ENCODE measurements at places on chromosomes 5 and 9.

DNA sequence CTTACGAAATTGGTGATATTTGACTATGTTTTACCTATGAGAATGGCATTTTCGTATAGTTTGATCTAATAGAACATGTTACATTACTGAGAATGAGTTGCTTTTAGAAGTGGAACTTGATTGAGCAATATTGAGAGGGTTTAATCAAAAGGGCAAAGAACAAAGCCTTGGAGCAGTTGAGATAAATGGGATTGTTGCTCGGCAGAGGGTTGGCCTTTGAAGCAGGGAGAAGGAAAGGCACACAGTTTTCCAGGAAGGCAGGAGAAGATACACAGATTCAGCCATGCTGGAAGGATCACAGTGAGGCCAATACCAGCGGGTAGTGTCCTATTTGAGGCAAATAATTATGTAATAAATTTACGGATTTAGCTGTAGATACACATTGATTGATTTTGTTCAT, 19.5 kb downstream of the MAN2A1 start:
- DNase-seq = no peak

DNA sequence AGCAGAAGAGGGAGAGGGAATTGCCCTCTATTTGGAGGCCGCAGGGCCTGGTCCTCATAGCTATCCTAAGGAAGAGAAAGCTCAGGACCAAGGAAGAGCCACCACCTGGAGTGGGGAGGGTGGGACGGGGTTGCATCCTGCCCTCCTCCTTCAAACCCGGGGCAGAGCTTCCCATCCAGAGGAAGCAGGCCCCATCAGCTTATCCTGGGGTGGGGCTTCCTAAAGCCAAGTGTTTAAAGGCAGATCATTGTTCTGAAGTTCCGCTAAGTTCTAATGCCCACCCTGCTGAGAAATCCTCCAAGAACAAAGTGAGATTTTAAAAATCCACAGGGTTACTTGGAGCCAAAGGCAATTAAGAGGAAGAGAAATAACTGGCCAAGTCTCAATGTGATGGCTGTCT, 210.3 kb downstream of the C9orf152 start:
- no peak for DNase-seq

DNA sequence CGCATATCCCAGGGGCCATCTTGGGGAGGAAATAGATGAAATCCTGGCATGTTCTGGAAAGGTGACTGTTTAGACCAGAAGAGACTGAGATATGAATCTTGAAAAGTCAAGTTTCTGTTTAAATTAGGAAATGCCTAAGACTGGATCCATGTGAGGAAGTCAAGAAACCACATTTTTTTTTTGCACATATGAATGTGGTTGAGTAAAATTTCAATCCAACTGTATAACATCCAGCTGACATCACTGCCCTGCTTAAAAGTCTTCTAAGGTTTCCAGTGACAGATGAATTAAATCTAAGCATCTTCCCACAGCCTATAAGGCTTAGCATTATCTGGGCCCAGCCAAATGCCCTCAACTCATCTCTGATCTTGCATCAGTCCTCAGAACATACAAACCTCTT, 47.7 kb upstream of the TCERG1 start:
- DNase-seq = no peak

- no peak for DNase-seq
Measured at GRCh38 chr9:117546894-117547678, 132.2 kb upstream of the ASTN2 start.

DNA sequence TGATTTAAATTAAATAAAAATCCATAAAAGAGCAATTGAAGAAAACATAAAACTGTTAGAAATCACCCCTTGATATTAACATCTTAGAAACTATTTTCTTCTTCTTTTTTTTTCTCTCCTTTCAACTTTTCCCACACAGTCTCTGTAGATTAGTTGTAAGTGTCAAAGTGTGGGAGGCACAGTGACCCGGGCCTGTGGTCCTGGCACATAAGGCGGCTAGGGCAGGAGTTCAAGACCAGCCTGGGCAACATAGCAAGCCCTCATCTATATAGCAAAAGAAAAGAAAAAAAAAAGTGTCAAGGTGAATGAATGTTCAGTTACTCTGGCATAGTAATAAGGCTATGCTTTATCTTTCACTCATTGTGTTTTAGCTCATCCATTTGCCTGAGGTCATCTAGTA, 14.2 kb downstream of the RORB start:
- DNase-seq = no peak

GRCh38 chr5:7251132-7251531, 144.8 kb upstream of the ADCY2 start:
- peak; percentile 92 for DNase-seq

DNA sequence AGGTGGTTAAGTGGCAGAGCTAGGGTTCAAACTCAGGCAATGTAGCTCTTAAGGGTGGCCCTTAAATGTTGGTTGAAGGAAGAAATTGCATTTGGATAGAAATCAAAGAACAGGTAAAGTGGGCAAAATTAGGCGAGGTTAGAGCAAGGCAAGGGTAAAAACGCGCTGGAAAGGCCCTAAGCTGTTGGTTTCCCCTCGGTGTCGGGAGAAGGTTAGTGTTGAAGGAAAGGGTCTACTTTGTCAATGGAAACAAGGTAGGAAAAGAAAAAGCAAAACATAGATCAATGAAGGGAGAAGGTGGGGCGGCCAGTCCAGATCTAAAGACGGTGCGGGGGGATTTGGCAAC, 431 bp downstream of the FASTKD3 start:
- DNase-seq = no peak

- DNase-seq = no peak
Measured at GRCh38 chr9:116549786-116550660, 137.1 kb upstream of the TRIM32 start.

- DNase-seq = no peak
Measured at GRCh38 chr5:120808606-120809005, 344.5 kb downstream of the PRR16 start.

- DNase-seq = no peak
Measured at GRCh38 chr5:79259383-79259782, 23.5 kb downstream of the JMY start.

GRCh38 chr5:116763987-116764866, 189.6 kb upstream of the SEMA6A start:
- no peak for DNase-seq

- no peak for DNase-seq
Measured at GRCh38 chr9:69173497-69173890, 583 bp upstream of the TJP2 start.

DNA sequence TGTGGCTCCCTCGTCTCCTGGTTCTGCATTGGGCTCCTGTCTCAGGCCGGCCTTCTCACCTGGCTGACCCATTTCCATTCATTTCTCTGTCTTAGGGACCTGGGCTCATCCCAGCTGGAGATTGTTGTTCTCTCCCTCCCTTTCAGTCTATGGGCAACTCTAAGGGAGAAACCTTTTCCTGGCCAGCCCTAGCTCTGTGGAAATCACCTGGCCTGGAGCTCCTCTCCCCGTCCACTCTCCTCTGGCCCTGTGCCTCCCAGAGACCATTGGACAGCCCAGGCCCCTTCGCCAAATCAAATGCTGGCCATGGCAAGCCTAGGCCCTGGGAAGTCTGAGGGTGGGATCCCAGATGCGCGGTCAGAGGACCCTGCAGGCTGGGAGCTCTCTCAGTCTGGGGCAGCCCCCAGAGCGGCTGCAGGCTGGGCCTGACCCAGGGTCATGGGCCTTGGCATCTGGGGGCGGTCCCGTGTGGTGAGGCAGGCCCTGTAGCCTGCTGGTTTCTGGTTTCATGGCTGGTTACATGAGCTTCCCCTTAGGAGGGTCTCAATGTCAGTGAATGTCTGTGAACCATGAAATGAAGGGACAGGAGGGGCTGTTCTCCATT, 253.5 kb downstream of the AOPEP start:
- DNase-seq = no peak

DNA sequence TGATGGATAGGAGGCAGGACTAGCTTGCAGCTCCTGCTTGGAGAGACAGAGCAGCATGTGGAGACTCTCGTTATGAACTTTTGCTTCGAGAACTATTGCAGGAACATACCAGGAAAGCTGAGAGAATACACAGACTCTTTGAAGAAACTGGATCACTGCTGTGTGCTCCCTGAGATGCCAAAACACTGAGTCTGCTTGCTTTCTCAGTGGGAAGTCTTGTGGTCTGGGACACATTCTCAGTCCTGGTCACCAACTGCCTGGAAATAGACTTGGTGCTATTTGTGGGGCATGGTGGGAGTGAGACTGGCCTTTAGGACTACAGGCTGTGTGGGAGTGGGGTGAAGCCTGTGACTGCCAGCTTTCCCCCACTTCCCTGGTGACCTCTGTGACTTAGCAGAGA, 252.6 kb downstream of the MED10 start:
- DNase-seq = no peak

GRCh38 chr5:90746119-90746518, 187.5 kb downstream of the ADGRV1 start:
- DNase-seq = no peak

GRCh38 chr5:88388476-88389337, 120.1 kb upstream of the TMEM161B start:
- DNase-seq = no peak

GRCh38 chr9:121581786-121582600, 69.4 kb upstream of the DAB2IP start:
- no peak for DNase-seq

Measured in SIG-M5 (cell line).